T1000 (cell line): ENCODE measurements at places on chromosomes 7 and 10.
A peak's percentile ranks its signal among the peaks of the same experiment; 100 is the strongest.

DNA sequence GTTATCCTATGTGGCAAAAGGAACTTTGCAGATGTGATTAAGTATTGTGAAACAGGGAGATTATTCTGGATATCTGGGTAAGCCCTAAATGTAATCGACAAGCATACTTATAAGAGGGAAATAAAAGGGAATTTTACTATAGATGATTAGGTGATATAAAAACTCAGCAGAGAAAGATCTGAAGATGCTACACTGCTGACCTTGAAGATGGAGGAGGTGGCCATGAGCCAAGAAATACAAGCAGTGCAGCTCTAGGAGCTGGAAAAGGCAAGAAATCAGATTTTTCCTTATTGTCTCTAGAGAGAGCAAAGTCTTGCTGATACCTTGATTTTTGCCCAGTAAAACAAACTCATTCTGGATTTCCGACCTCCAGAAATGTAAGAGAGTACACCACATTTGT is 67.7 kb downstream of the BRAF start:
- no peak for DNase-seq

GRCh38 chr7:50618281-50618680 is 53.1 kb upstream of the DDC start:
- DNase-seq = no peak

GRCh38 chr7:83738291-83738835 is 89.4 kb upstream of the SEMA3E start:
- no peak for DNase-seq

DNA sequence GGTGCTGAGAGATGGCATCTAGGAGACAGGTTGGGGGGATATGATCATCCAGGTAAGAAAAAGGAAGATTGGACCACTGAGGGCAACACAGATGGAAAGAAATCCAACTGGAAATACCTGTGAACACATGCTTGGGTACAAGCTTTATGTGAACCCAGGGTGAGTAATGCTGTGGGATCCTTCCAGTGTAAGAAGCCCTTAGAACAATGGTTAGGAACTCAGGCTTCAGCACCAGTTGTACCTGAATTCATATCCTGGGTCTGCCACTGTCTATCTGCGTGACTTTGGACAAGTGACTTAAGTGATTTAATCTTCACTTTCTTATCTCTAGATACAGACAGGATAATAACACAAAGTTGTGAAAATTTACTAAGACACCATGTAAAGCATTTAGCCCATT is 131.0 kb downstream of the ST7 start:
- no peak for DNase-seq

DNA sequence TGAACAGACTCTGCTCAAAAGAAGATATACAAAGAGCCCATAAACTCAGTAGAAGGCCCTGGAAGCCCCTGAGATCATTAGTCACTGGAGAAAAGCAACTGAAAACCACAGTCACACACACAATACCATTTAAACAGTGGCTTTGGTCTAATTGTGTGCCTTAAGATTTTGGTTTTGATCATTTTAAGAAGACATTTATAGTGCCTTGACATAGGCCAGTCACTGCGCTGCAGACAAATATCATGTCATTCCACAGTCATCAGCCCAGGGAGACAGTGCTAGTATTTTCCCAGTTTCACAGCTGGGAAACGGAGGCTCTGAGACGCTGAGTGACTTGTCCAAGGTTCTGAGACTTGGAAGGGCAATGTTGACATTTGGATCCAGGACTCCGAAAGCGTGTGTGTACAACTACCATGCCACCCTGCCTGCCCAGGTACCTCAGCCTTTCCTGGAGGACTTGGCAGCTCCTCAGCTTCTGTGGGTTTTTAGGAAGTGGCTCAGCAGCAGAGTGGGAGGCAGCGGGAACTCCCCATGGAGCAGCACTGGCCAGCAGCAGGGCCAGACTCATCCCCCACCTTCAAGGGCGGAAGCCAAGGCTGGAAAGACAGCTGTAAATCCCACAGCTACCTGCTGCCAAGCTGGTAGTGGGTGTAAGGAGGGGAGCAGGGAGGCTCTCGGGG is 173.9 kb downstream of the WDR11 start:
- no peak for DNase-seq

DNA sequence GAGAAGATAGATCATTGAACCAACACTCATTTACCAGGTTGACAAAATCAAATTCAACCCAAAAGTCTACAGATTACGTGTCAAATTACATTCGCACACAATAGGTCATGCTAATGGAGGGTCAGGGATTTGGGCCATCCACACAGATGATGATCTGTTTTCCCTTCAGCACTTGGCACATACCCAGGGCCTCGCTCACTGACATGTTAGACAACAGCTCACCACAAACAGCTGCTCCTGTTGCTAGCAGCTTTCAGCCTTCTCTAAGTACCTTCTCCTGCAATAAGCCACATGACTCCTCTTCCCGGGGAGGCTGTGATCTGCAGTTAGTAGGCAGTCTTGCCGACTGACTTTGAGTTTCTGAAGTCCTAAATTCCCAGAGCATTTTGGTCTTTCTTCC is 18.4 kb downstream of the NKX2-3 start:
- DNase-seq = no peak

DNA sequence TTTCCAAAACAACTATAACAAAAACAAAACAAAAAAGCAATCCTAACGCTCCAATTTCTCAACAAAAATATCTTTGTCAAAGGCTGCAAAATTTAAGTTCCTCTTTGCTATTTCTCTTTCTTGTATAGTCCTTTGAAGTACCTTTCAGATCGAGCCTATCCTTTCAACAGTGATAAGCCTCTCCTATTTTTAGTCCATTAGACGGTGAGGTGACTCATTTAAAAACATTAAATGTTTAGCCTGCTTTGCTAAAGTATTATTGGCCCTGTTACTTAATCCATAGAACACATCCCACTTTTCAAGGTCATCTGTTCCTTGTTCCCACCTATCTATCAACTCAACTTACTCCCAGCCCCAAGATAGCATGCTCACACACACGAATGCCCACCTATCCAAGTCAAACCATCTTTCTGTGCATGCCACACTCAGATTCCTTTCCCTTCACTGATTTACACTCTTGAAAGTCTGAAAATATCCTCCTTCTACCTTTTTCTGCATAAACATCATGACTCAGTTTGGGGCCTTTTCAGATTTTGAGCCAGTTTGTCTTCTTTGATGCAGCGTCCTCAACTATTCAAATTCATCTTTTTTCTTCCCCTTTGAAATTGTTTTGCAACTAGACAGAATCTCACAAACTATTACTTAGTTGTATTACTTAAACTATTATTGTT is 224.9 kb upstream of the TMEM229A start:
- no peak for DNase-seq

- DNase-seq = no peak
Measured at GRCh38 chr7:91348711-91349110, 84.5 kb downstream of the FZD1 start.

GRCh38 chr10:1573981-1574380 is 163.3 kb downstream of the ADARB2 start:
- DNase-seq = no peak

DNA sequence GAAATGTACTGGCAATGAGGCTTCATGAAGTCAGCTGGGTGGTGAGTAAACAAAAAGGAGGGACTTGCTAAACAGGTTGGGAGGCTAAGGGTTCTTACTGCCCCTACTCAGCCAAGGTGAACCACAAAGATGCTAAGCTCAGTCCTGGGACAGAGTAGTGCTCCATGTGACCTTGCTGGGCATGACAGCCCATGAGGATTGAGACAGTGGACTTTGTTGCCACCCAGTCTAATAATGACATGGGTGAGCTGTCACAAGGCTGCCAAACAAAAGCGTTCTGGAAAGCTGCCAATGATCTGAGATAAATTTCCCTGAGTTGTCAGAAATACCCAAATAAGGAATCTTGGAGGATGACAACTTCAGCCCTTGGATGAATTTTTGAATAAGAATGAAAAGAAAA is 75.2 kb downstream of the CLEC2L start:
- DNase-seq = no peak

GRCh38 chr7:138907201-138907847 is 73.9 kb downstream of the KIAA1549 start:
- DNase-seq = no peak

GRCh38 chr7:123552641-123553040 is 5.0 kb downstream of the NDUFA5 start:
- DNase-seq = no peak

GRCh38 chr10:103123282-103124024 is 69.6 kb downstream of the NT5C2 start:
- no peak for DNase-seq

DNA sequence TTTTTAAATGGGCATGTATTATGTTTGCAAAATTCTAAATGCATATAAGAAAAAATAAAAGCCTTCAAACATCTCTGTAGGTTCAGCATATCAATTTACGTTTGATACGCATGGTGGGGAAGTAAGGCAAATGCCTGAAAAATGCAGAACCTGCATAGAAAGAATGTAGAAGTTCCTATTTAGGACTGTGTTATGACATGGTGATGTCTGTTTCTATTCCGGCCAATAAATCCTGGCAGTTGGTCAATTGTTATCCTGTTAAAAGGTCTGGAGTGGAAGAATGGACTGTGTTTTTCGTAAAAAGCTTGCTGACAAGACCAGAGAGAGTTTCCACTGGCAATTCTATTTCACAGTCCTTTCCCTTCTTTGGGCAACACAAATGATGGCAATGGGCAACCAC is 49.6 kb upstream of the CAV2 start:
- no peak for DNase-seq

DNA sequence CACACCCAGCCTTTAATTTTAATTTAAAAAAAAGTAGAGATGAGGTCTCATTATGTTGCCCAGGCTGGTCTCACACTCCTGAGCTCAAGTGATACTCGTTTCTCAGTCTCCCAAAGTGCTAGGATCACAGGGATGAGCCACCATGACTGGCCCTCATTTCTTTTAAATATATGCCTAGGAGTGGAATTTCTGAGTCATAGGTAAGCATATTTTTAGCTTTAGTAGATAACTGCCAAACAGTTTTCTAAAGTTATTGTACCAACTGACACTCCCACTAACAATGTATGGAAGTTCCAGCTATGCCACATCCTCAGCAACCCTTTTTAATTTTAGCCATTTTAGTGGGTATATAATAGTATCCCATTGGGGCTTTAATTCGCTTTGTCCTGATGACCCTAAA is 13.8 kb upstream of the PPIF start:
- peak; percentile 31 for DNase-seq

DNA sequence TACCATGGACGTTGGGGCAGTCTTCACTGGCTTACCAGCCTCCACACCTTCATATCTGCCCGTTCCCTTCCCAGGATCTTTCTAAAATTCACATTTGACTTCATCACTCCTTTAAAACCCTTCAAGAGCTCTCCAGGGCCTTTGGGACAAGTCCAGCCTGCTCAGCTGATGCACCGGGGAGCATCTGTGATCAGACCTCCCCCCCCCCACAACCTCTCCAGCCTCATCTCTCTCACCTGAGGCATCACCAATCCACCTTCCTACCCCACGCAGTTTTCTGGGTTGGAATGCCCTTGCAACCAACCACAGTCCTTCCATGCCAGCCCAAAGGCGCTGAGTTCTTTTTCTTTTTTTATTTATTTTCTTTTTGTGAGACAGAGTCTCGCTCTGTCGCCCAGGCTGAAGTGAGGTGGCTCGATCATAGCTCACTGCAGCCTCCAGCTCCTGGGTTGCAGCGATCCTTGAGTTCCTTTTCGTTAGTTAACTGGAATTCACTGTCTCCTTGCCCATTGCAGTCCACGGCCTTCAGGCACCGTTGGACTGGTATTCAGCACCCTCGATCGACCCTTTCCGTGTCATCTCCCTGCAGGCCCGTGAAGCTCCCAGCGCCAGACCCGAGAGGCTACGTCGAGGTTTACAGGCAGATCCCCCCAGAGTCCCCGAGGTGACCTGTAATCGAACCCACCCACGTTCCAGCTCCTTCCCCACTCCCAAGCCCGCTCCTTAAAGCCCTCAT is 654 bp downstream of the ALKBH4 start:
- DNase-seq = no peak

DNA sequence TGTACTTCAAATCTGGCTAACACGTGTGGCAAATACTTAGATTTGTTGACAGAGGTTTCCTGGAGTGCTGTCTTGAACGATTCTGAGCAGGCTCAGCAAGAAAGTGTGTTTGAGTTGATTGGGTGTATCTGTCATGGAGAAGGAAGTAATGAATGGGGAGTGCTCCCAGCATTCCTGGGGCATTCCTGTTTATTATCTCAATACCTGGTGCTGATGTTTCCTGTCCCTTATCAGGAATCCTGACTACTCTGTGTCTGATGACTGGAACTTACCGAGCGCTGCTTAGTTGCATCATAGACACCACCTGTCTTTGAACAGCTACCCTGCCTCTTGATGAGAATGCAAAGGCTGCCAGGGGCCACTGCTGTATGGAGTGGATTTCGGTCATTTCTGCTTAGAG is 41.0 kb upstream of the TMEM248 start:
- DNase-seq = no peak

- DNase-seq = peak; percentile 39
Measured at GRCh38 chr10:13614530-13615332, 28.0 kb downstream of the PRPF18 start.

DNA sequence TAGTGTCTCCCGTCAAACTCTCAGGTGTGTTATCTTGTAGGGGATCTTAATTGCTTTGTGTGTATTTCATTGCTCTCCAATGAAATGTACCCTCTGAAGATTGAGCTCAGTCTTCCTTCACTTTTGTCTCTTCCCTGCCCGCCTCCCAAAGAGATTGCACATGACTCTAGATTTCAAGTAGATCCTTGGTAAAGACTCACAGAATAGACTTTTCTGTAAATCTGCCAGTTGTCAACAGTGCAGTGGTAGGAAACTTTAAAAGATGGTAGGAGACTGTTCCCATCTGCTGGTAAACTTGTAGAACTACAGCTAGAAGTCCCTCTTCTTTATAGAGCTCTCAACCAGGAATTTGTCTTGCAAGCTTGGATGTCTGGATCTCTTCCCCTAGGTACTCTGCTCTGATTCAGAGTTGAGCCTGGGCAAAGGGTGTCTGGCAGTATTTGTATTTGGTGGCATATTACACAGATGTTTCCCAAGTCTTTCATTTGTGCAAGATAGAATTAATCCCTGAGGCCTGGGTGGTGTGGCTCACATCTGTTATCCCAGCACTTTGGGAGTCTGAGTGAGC is 9.6 kb downstream of the CCL26 start:
- DNase-seq = no peak

DNA sequence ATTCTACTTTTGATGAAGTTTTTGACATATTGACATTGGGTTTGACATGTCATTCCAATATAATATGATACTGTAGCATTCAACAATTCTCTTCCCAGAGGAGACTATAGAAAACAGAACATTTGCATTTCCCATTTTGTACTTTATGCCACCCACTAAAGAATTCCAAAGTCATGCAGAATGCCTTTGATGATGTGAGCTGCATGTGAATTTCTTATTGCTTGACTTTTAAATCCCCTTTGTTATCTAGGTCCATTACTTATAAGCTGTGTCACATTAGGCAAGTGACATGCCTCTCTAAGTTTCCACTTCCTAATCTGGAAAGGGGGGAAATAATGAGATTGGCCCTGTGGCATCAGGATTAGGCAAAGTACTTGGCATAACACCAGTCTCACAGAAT is 436.7 kb downstream of the AUTS2 start:
- no peak for DNase-seq
